ENCODE measurements at places on chromosomes 5 and 9.
A peak's percentile ranks its signal among the peaks of the same experiment; 100 is the strongest.

DNA sequence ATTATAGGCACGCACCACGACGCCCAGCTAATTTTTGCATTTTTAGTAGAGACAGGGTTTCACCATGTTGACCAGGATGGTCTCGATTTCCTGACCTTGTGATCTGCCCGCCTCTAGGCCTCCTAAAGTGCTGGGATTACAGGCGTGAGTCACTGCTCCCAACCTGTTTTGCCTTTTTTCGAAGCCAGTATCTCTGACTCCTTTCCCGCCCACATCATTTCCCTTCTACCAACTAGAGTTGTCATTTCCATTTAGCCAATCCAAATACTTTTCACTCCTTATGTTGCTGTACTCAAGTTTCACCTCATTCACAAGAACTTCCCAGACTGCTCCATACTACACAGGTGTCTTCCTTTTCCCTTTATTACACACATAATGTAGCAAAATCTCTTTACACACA is 502.6 kb upstream of the CDH6 start:
- DNase-seq, result no peak

GRCh38 chr9:135551456-135551855 is 5.5 kb downstream of the OBP2A start:
- no peak for DNase-seq

DNA sequence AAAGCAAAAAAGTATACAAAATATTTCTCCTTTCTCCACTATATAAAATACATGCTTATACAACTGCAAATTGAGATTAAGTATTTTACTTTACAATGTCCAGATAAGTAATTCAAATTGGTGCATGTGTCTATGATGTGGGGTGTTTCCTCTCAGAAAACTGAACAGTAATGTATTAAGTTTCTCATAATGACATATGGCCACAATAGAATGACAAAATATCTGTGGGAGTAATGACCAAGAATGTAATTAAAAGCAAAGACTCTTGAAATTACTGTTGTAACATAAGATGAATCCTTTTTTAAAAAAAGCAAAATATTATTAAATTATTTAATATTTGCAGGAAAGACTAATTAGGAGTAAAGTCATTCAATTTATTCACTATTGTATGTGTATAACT is 155.1 kb downstream of the RFX3 start:
- DNase-seq, result no peak

DNA sequence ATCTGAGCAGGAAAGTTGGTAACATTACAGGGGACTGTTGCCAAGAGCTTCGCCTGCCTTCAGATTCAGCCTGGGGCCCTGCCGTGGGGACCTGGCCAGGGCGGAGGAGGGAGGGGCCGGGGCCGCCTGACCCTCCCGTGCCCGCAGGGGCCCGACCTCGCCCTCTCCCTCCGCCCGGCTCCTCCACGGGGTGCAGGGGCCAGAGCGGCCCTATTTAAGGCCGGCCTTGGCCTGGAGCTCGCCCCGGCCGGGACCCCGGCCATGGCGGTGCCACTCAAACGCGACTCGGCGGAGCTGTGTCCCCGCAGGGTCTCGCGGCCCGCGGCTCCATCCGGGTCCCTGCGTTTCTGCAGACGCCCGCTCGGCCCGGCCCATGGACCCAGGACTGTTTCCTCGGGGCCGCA is 757 bp downstream of the TMEM250 start:
- DNase-seq, result no peak

- DNase-seq, result peak; percentile 68
Observed at GRCh38 chr9:124392871-124393460, 22.3 kb downstream of the PSMB7 start.

Measured in fibroblast of skin of left quadriceps (primary cell).